Fibroblast of skin of scalp (primary cell): ENCODE measurements at places on chromosomes 6 and 20.
A peak's percentile ranks its signal among the peaks of the same experiment; 100 is the strongest.

DNA sequence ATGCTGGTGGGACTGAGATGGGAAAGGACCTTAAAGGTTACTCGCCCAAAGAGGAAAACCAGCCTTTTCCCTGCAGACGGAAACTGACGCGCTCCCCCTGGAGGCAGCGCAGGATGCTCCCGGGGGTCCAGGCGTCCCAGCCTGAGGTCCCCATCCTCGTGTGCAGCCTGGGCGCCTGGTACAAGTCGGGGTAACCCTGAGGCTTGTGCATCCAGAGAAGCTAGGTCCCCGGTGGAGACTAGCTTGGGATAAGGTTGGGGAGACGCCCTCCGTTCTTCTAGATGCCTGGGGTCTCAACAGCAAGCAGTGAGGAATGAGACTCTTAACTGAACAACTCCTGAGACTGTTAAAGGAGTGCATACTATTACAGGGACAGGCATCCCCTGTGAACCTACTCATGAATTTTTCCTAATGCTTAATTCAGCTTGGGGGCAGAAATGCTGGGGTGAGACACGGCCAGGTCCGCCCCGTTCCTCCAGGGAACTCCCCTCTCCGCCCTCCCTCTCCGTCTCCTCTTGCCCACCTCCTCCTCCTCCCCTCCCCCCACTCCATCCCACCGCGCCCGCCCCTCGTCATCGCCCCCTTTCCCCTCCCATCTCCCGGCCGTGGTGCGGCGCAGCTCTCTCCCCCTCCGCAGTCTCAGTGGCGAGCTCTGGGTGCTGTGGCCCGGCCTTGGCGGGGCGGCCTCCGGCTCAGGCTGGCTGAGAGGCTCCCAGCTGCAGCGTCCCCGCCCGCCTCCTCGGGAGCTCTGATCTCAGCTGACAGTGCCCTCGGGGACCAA is at the start of gene PRSS35:
Gene PRSS35, plus strand, starts transcription at position 634 of the 781 bp plus-strand sequence. CDS start 10,908 bp downstream, outside the sequence.
- peak; percentile 57 for DNase-seq

- DNase-seq = no peak
Measured at GRCh38 chr20:4730780-4731179, 9.1 kb downstream of the PRND start.

GRCh38 chr6:52493669-52494068 is 73.5 kb downstream of the EFHC1 start:
- no peak for DNase-seq

DNA sequence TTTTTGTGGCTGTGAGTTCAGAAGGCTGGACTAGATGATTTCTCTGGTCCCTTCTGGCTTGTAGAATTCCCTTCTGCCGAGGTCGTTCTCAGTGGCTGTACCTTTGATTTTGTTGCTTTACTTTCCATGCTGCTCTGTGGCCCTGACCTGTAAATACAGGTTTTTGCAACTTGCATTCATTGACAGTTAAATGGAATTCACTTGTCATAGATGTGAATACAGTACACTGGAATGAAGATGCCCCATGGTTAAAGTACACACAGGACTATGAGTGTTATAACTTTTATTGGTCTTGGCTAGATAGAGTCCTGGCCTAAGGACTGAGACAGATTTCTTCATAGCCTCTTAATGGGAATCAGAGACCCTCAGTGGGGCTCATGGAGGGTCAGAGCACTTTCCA is 12.9 kb upstream of the EFCAB8 start:
- no peak for DNase-seq

GRCh38 chr6:49911252-49911651 is 44.9 kb upstream of the CRISP1 start:
- no peak for DNase-seq

- peak; percentile 11 for DNase-seq
Measured at GRCh38 chr20:62587757-62588402, 54.4 kb upstream of the SLCO4A1 start.

GRCh38 chr6:87742106-87742505 is 40.1 kb upstream of the AKIRIN2 start:
- no peak for DNase-seq

GRCh38 chr20:19211661-19212468 is 577 bp upstream of the SLC24A3 start:
- DNase-seq = peak; percentile 33

DNA sequence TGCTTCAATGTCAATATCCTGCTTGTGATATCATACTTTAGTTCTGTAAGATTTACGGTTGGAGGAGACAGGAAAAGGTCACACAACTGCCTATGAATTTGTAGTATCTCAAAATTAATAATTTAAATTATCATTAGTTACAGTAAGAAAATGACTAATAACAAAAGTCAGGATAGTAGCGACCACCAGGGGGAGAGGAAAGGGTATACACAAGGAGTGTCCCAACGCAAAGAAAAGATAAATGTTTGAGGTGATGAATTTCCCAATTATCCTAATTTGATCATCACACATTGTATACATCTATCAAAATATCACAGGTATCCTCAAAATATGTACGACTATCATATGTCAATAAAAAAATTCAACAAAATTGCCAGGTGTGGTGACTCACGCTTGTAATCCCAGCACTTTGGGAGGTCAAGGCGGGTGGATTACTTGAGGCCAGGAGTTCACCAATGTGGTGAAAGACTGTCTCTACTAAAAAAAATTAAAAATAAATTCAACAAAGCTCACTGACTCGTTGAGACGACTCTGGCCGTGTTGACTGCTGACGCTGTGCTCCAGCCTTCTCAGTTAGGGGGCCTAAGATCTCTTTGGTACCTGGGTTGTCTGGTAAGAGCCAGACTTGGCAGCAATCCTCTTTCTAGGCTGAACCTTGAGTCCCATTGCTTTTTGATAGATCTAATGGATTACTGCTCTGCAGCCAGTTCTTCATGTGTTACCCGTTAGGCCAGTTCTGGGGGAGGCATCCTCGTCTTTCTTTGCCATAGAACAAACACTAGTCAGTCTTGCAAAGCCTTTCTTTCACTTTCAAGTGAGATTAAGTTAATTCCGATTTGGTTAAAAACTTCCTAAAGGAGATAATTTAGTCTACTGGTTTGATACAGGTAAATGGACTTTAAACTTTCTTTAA is 9.0 kb upstream of the OVOL2 start:
- DNase-seq = no peak

DNA sequence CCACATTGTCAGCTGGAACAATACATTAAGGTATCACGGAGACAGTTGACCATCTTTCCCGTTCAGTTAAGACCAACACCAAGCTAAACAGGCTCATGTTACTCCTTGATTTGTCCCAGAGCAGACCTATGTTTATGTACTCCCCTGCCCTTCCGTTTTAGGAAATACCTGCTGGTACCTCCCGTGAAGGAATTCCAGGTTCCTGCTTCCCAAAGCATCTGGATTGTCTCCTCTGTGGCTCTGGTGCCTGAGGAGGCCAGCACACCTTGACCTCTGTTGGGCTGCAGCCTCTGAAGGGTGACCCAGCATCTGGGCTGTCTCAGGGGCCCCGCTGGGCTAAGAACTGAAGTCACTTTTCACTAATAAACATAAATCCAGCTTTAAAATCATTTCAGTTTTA is 647.8 kb upstream of the MARCKS start:
- DNase-seq = no peak

DNA sequence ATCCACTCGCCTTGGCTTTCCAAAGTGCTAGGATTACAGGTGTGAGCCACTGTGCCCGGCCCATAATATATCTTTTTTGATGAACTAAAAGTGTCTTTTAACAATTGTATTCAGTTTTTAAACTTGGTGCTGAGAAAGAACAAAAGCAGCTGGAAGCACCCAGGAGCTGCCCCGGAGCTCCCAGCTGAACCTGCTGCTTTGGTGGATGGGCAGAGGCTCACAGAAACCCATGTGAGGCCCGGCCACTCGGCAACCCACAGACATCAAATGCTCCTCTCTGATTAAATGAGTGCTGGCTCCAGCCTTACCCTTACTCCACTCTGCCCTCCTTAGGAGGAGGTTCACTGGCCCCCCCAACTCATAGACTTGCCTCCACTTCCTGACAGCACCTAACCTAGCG is 59.4 kb upstream of the FRMD1 start:
- no peak for DNase-seq
